ENCODE measurements at places on chromosomes 2 and 18.

DNA sequence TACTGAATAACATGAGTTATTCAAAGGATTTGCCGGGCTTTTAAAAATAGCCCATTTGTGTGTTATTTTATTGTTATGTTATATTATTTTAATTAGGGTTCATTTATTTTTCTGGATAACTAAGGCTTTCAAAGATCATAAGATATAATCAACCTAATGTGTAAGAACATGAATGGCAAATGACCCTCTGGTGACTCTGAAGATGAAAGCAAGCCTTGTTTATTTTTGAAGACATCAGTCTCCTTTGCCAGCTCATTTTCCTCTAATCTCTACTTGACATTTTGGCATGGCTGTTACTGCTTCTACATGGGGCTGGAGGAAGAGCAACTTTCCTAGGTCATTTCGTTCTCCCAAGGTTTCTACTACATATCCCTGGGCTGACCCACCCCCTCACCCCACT is 10.6 kb downstream of the FAP start:
- DNase-seq: no peak

- no peak for DNase-seq
Measured at GRCh38 chr2:59888015-59888414, 665.4 kb downstream of the BCL11A start.

DNA sequence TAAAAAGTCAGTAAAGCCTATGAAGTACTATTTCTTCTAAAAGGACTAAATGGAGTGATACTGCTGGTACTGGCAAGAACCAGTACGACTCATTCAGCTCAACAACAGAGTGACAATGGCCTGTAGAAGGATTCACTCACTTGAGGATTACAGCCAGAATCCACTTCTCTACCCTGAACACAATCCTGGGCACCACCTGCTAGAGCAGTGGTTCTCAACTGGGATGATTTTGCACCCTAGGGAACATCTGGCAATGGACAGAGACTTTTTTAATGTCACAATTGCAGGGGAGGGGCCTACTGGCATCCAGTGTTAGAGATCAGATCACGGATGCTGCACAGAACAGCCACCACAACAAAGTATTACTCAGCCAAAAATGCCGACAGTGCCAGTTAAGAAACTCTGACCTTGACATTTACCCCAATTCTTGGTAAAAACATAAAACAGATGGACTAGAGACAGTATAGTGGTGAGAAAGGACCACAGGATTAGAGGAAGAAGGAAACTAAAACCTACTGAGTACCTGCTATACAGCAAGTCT is 5.0 kb downstream of the SPIRE1 start:
- no peak for DNase-seq

DNA sequence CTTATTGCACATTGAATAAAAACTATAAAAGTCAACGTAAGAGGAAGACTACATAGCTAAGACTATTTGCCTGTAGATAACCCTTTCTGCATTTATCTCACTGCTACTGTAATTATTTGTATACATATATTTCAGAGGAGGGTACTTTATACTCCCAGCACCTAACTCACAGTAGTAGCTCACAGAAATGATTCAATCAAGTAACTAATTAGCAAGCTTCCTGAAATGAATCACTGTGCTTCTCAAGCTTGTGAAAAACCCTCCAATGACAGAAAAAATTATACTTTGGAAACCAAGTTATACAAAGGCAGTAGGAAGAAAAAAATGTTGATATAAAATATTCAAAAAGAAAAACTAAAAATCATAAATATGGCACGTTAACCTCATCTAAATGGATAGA is 124.9 kb downstream of the NBAS start:
- no peak for DNase-seq

GRCh38 chr2:30583204-30583749 is 136.2 kb downstream of the LCLAT1 start:
- DNase-seq: no peak

- no peak for DNase-seq
Measured at GRCh38 chr2:56416500-56417176, 232.8 kb downstream of the CCDC85A start.

GRCh38 chr2:113863144-113863543 is 26.7 kb upstream of the ACTR3 start:
- DNase-seq: no peak

GRCh38 chr18:54222922-54223567 is 1.4 kb downstream of the MBD2 start:
- no peak for DNase-seq

DNA sequence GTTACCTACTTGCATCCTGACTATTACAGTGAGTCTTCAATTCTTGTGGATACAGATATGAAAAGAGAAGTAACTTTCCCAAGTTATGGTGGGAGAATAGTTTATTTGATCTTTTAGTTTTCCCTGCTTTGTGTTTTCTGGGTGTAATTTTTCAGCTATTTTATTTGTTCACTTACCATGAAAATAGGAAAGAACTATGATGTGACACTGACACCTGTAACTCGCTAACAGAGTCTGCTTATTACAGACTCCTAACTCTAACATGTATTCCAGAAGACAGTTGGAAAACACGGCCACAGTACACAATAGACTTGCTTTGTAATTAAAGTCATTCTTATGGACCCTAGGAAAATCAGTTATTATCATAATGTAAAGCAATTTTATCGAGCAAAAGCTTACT is 323.2 kb downstream of the LRRTM1 start:
- no peak for DNase-seq

DNA sequence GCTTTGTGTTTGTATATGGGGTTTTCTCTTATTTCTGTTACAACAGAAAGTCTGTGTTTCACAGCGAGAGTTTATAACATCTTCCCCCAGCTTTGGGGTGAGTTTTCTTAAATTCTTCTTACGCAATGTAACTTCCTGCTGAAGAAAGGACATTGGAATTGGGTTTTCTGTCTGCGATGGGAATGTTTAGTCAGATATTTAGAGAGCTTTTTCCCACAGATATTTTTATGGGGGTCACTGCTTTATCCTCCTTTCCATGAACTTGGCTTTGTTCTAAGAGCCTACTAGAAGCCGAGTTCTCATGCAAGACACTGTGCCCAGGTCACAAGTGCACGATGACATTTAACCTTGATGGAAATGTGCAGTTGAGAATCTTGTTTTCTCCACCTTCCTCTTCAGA is 22.1 kb downstream of the B3GNT2 start:
- no peak for DNase-seq

DNA sequence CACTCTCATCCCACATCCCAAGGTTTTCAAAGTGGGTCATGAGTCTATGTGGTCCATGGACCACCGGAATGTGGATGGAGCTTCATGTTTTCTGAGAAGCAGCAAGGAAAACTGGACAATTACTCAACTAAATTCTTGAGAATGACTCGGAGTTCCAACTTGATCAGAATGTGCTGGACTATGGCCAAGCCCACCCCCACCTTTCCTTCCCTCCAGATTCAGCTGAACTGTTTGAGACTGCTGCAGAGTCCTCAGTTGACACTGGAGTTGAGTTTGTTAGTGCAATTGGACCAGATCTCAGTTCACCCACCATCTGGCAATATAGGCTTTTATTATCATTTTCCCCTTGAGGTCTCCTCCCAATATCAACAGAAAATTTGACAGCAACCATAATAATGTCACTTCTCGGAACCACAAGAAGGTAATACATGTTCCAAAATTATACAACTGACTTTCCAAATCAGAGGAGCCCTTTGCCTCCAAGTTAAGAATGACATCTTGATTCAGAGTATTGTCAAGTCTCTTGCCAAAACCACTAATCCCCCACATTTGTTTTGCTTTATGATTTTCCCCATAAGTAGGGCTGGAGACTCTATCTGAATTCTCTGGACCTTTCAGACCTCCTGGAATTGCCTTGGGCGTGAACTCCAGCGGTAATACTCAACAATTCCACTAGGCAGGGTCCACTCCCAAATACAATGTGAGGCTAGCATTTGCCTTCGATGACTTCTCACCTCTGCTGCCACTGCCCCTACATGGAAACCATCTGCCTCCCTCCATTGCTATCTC is 8.8 kb downstream of the COL4A4 start:
- no peak for DNase-seq

GRCh38 chr2:111201214-111201613 is 80.5 kb downstream of the BCL2L11 start:
- DNase-seq: no peak

GRCh38 chr2:175309799-175310198 is 128.3 kb upstream of the ATP5MC3 start:
- DNase-seq: no peak

DNA sequence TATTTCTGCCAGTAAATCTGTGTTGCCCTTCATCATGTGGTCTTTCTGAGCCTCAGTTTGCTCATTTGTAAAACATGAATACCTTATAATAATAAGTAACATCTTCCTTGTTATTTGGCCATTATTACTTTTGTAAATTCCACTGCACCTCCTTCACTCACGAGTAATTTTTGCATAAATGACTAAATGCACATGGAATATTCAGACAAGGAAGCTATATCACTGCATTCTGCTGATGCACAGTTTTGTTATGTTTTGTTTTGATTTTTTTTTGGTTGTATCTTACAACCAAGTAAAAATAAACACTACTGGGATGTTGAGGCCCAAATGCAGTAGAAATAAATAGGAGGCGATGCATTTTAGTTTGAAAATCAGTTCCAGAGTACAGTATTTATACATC is 185.3 kb upstream of the POU3F3 start:
- DNase-seq: no peak

- no peak for DNase-seq
Measured at GRCh38 chr2:149223472-149224095, 106.8 kb upstream of the LYPD6 start.

GRCh38 chr18:75212751-75213090 is 2.1 kb downstream of the TSHZ1 start:
- DNase-seq: no peak

GRCh38 chr2:38876407-38876806 is 631 bp downstream of the MORN2 start:
- no peak for DNase-seq

DNA sequence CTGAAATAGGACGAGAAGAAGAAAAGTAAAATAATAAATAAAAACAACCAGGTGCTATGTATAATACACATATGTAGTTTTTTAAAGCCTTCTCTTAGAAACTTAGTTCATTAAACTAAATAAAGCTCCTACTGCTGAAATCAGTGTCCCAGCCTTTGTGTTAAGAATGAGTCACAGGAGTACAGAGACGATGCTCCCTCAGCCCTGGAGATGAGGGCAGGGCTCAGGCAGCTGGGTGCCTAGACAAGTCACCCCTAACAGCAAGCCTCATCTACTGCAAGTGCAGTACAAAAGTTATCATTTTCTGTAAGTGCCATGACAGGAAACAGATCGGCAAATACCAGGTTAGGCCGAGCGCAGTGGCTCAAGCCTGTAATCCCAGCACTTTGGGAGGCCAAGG is 18.2 kb downstream of the KIDINS220 start:
- peak; percentile 59 for DNase-seq

GRCh38 chr2:203782262-203782976 is 76.0 kb downstream of the CD28 start:
- DNase-seq: no peak

GRCh38 chr18:26710470-26711096 is 154.9 kb downstream of the AQP4 start:
- no peak for DNase-seq

DNA sequence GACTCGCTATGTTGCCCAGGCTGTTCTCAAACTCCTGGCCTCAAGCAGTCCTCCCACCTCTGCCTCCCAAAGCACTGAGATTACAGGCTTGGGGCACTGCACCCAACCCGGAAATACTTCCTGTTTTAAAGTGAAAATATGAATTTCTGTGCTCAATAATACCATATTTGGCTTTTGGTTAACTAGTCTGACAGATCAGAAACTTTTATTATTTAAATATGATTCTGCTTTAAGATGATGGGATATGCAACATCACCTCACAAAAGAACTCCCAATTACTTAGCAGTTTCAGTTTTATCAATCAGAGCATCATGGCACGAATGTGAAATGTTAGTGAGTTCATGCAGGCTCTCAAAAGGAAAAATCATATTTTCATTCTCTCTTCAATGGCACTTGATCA is 120.6 kb downstream of the PTRHD1 start:
- no peak for DNase-seq

GRCh38 chr2:35391736-35392442 is 963.7 kb upstream of the CRIM1 start:
- DNase-seq: no peak

DNA sequence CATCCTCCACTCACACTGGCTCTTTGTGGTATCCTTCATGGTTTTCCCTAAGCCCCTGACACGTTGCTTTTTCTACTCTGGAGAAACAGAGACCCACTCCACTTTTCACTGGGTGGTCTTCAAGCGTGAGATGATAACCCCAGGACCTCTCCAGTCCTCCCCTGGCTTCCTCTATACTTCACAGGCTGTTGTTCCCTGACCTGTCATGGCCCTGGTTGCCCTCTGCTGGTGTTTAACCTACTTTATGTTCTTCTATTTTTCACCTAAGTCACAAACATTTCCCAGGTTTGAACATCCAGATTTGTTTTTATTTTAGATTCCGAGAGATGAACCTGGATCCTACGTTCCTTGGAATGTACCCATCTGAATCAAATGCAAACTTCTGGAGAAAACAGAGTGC is 84.5 kb downstream of the AOX1 start:
- DNase-seq: no peak

- no peak for DNase-seq
Measured at GRCh38 chr18:33821503-33821902, 243.5 kb downstream of the ASXL3 start.

DNA sequence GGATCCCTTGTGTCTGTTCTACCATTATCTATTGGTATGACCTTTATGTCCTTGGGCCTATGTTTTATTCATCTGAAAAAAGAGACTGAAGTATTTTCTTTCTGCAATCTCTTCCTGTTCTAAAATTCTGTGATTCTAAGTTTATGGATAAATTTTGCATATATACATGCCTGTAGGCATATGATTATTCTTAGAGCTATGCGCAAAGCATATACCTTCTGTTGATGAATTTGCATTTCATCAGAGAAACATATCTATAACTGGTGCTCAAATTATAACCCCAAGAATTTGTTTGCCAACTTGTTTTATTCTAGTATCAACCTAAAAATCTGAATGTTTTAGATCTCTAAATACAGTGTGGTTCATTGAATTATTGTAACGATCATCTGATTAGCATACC is 6.7 kb downstream of the CACNB4 start:
- no peak for DNase-seq

DNA sequence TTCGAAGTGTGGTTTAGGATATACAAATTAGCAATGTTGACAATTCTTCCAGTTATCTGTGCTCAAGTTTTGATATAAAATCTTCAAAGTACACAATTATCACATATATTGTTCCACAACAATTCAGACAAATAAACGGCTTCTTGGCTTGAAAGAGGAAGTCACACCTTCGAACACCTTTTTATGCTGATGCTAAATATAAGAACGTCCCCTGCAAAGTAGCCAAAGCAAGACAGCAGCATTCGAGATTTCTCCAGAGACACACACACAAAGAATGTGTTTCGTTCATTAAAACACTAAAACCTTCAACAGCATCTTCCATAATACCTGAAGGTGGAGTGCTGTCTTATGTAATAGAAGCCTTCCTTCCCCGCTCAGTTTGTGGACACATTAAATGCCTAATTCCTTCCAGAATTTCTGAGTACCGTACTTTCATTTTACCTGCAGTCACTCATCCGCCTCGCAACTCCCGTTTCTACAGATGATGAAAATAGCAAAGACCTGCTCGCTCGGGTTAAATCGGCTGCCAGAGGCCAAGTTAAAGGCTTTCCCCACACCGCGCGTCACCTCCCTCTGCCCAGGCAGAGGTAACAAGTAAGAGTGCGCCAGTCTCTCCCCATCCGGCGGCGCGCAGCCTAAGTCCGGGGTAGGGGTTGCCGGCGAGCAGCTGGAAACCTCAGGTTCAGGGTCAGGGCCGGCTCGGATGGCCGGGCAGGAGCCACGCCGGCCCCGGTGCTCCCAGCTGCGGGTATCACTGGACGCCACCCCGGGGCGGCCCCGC is 847 bp downstream of the SERPINE2 start:
- no peak for DNase-seq

GRCh38 chr2:85132834-85133637 is at the start of gene TCF7L1:
Gene TCF7L1 (plus strand): TSS chr2:85133392. CDS start chr2:85133685, 293 bp downstream.
- peak; percentile 84 for DNase-seq

Measured in posterior cingulate gyrus (tissue), 11 donors.